Stimulated activated CD4-positive, alpha-beta T cell treated with anti-CD3 and anti-CD28 coated beads, TNF-alpha, amount 100 ng/mL, for 4 hours (primary cell): ENCODE measurements at places on chromosomes 7 and 10.

- no peak for DNase-seq
Measured at GRCh38 chr7:158740657-158741293, 36.2 kb upstream of the NCAPG2 start.

DNA sequence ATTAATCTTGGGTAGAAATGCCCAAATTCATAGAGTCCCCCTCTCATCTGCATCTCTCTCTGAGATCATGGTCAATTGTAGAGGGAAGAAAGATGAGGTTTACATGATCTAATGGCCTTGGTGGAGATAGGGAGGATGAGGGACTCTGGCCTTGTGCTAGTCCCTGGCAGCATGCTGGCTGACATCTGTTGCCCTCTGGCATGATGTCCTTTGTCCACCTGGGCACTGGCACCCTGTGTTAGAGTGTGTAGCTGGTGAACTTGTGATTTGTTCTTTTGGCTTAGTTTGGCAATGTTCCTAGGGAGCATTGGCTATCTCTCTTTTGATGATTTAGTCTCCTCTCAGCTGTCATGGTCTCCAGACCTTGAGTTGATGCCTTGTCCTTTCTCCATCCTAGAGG lies 103.2 kb downstream of the DYNC1I1 start:
- no peak for DNase-seq

GRCh38 chr10:86113501-86113900 lies 253.1 kb downstream of the GRID1 start:
- DNase-seq, result no peak

GRCh38 chr10:98055841-98056516 lies 25.6 kb upstream of the CRTAC1 start:
- DNase-seq, result no peak

- DNase-seq, result no peak
Measured at GRCh38 chr7:63008366-63008765, 990.3 kb upstream of the ZNF722 start.

DNA sequence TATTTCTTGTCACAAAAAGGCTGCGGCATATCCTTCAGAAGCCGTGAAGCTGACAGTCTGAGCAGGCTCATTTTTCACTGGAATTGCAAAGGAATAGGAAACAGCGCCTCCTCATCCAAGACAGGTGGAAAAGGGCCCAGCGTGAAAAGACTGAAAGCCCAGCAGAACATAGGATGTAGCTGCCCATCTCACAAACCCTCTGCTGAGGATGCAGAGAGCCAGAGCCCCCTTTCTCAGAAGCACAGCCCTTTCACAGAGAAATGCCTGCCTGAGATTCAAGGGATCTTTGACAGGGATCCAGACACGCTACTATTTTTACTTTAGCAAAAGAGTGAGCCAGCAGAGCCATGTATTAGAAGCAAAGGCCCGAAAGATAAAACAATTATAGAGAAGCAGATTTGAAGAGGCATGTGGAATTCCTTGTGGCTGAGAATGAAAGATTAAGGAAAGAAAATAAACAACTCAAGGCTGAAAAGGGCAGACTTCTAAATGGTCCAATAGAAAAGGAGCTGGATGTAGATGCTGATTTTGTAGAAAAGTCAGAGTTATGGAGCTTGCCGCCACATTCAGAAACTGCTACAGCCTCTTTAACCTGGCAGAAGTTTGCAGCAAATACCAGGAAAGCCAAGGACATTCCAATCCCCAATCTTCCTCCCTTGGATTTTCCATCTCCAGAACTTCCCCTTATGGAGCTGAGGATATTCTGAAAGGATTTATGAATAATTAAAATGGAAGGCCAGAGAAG lies 36.9 kb downstream of the GDI2 start:
- no peak for DNase-seq

DNA sequence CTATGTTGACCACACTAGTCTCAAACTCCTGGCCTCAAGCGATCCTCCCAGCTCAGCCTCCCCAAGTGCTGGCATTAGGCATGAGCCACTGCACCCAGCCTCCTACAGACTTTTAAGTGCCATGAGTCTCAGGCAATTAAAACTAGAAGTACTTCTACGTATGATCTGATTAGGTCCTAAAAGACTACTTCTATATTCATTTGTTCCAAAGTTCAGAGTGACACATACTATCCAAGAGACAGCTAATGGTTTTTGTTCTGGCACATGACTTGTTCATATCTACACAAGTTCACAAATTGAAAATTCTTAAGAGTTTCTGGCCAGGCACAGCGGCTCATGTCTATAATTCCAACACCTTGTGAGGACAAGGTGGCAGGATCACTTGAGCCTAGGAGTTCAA lies 11.7 kb downstream of the ARHGAP19 start:
- DNase-seq, result no peak

GRCh38 chr10:17174626-17175025 lies 26.8 kb downstream of the TRDMT1 start:
- no peak for DNase-seq
